Activated CD4-positive, alpha-beta T cell treated with anti-CD3 and anti-CD28 coated beads, Interleukin-2, amount 50 U/mL, for 24 hours (primary cell): ENCODE measurements at places on chromosomes 11 and 22.

DNA sequence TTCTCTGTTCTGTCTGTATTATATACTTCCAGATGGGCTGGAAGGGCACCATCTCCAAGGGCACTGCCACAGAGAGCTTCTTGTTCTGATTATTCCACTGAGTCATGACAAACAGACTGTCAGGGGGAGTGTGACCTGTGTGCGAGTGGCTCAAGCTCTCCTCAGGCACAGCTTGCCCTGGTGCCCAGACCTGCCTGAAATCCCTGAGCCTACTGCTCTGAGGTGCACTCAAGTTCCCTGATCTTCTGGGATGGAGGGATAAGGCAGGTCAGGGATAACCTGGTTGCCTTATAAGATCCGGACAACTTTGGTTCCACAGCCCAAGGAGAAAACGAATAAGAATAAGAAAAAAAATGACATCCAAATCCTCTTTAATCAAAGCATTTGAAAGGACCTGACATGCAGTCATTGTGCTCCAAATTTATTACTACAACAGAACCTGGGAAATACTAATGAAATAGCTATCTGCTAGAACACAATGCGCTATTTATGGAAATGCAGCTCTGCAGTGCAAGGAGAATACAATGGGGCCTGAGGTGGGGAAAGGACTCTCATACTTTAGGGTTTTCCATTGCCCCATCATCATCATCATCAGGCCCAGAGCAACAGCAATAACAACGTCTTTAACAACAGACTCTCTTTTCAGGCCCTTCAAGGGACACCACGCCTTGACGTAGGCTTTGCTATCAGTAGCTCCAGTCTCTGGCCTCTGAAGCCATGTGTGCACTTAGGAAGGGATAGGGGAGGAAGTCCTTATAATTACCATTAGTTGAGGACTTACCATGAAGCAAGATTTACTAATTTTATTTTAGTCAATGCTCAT, 217.1 kb upstream of the KIRREL3 start:
- DNase-seq: no peak

GRCh38 chr11:1317993-1318392, 8.6 kb upstream of the TOLLIP start:
- DNase-seq: no peak

GRCh38 chr11:58626934-58627483, 4.5 kb downstream of the CNTF start:
- DNase-seq: no peak

DNA sequence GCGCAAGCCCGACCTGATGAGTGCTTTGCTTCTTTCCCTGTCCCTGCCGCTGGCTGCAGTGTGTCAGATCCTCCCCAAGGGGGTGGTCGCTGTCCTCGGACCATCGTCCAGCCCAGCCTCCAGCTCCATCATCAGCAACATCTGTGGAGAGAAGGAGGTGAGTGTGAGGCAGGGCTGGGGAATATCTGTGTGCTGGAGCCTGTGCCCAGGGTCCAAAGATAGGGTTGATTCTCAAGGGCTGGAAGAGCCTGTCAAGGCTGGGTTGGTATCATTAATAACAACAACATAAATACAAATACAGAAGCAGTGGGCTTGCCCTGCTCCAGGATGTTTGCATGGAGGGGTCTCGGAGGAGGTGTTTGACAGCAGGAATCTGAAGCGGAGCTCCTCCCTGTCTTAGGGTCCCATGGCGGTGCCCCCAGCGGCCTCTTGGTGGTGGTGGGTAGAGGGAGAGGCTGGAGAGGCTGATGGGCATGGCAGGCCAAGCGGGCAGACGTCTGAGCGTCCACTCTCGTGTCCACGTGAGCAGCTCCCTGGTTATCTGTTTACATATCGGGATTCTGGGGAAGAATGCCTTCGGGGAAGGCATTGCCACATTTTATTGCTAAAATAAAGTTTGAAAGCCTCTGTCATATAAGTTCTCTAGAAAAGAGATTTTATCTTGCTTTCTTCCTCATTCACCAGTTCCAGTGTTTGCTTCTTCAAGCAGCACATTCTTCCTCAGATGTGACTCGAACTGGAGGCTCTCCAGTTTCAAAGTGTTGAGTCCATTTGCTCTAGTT, 208.4 kb upstream of the TBCEL start:
- no peak for DNase-seq

DNA sequence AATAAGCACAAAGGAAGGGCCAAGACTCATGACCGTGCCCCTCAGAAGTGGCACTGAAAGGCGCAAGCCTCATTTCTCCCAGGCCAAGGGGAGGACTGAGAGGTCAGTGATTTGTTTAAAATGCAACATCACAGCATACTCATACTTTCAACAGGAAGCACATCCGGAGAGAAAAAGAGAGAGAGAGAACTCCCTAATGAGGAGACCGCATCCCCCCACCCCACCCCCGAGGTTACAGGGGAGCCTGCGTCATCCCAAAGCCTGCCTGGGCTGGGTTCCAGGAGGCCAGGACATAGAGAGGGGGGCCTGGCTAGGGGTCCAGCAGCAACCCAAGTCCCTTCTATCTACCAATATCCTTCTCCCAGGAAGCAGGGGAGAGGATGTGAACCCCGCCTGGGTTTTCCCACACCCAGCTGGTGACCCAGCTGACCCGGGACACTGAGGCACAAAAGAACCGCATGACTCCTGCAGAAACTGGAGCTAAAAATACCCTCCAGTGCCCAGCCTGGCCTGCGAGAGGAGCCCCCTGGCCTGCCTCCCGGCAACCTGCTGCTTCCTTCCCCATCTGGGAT, 3.8 kb downstream of the CSNK1E start:
- DNase-seq: no peak

DNA sequence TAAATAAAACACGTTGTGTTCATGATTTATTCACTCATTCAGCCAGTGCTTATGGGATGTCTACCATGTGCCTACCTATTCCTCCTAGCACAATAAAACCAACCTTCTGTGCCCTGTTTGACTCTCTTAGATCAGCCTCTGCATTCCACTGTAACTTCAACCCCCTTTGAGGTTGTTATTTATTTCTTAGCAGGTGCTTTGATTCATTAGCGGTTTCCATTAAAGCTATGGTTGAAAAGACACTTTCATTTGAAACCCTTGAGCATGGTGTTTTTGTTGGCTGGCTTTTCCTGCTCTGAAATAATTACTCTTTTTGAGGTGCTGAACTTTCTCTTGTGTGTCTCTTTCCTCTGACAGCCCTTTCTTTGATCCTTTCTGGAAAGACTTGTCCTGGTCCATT, 570.6 kb upstream of the LARGE1 start:
- DNase-seq: no peak

- DNase-seq: no peak
Measured at GRCh38 chr11:66915866-66916265, 42.3 kb downstream of the PC start.

DNA sequence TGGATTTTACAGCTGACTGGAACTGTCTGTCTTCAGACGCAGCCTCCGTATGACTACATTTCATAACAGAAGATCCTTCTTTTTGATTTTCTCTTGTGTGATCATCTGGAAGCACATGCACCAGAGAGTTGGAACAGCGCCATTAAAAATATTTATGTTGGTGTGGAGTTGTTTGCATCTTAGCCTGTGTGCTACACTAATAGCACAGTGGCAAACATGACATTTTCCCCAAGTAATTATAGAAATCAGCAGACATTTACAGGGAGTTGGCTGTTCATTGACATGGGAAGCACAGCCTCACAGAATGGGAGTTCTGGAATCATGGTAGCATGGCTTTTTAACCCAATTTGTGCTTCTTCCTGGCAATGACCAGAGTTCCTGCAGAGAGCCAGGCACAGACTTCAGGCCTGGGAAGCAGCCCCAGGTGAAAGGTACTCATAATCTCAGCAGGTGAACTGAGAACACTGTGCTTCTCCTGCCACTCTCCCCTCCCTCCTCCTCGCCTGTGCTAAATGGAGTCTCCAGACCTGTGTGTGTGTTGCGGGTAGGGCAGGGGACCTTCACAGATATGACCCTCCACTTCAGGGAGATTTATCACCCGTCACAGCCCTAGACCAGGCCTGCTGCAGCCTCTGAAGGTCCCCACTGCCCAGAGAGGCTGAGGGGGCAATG, 82.8 kb upstream of the PLET1 start:
- no peak for DNase-seq

DNA sequence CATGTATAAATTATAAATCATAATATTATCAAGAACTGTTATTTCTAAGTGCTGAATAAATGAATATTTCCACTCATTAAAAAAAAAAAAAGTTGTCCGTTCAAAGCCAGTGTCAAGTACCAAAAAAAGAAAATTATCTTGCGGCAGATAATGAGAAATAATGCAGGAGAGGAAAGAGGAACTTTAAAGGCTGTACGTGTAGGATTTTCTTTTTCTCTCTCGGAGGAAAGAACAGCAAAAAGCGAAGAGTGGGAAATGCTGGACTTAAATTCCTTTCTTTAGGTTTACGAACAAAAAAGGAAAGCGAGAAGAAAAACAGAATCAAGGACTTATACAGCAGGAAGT, 999 bp upstream of the CCDC83 start:
- no peak for DNase-seq

GRCh38 chr11:37657645-37658044, 1059.6 kb upstream of the RAG2 start:
- DNase-seq: no peak

- DNase-seq: no peak
Measured at GRCh38 chr11:127074151-127074761, 73.7 kb upstream of the KIRREL3 start.

DNA sequence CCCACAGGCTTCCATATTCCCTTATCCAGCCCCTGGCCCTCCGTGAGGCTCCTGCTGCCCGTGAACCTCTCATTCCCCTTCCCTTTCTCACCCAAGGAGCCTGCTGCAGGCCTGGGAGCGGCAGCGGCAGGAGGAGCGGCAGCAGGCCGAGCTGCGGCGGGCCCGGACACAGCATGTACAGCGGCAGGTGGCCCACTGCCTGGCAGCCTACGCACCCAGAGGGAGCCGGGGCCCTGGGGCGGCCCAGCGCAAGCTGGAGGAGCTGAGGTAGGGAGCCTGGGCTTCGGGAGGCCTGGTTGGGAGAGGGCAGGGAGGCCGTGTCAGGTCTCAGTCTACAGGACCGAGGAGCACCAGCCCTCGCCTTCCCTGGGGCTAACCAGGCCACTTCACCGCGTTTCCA, 8.1 kb upstream of the SART1 start:
- DNase-seq: no peak

DNA sequence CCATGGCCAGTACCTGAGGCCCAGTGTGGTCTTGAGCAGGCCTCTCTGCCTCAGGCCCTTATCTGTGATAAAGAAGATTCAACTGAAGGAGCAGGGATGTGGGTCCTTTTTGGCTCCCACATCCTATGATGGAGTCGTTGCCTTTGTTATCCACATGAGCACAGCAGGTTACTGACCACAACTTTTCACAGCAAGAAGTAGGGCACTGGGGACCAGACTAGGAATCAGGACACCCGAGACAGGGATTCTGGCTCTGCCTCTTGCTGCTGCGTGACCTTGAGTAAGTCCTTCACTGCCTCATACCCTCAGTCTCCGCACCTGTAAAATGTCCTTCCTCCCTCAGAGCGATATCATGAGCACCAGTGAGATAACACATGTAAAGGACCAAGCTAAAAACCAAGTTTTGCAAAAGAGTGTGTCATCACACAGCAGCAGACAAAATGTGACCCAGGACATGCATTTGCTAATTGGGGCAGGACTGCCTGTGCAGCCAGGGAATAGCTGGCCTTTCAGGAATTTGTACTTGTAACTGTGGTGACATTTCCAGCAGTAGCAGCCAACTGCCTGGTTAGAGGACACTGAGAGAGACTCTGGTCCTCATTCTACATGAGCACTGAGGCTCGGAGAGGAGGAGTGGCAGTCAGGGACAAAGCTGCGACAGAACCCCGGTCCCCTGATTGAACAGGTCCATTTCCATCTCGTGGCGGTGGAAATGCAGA, 13.2 kb upstream of the SMIM35 start:
- DNase-seq: no peak

DNA sequence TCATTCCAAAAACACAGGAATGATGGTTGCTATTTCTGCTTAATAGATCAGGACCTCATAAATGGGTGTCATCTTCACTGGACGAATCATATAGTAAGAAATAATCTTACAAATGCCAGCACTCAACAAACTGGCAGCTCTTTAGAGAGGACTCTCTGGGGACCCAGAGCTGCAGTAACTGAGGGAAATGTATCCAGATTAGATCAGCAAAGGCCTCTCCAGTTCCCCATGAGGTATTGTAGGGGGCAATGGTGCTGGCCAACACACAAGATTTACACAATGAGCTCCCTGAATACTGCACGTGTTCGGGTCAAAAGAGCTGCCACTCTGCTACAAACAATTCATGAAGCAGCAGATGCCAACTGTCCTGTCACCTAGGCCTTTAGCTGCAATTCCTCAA, 110.2 kb downstream of the RBFOX2 start:
- no peak for DNase-seq

GRCh38 chr22:34427841-34428240, 507.6 kb upstream of the LARGE1 start:
- DNase-seq: no peak

DNA sequence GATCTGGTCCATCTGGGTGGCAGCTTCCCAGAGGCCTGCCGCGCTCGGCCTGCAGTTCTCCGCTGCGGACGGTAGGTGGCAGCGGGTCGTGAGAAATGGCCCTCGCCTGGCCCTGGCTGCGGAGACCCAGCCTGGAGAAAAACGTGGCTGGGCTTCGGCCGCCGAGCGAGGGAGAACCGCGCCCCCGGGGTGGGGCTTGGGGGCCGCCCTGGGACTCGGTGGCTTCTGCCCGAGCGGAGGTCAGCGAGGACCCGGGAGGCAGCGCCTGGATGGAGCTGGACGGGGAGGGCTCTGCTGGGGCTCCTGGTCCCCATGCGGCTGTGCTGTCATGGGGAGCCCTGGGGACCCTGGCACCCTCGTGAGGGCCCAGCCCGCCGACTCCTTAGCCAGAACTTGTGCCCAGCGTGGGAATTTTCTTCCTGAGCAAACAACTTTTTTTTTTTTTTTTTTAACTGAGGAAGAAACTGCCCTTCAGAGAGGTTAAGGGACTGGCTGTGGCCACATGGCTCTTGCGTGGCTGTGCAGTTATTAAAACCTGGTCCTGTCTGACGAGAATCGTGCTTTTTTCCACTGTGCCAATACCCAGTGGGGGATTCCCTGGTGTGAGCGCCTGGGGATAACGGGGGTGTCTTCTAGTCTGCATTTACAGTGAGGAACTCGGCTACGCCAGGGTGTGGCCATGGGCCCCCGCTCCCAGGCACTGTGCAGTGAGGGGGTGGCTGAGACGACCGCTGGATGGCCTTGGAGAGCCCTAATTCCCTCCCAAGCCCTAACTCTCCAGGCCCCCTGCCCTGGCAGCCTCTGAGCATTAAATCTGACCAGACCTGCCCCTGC, 535.6 kb downstream of the INSC start:
- peak; percentile 59 for DNase-seq
